ENCODE measurements at places on chromosomes 7 and 10. TPM values are rescaled to one million over a fixed set of nuclear protein-coding genes. Genes with fewer than 3 reads are reported as not detected.

- no peak for DNase-seq
Observed at GRCh38 chr10:129524936-129525335, 57.9 kb downstream of the MGMT start.

DNA sequence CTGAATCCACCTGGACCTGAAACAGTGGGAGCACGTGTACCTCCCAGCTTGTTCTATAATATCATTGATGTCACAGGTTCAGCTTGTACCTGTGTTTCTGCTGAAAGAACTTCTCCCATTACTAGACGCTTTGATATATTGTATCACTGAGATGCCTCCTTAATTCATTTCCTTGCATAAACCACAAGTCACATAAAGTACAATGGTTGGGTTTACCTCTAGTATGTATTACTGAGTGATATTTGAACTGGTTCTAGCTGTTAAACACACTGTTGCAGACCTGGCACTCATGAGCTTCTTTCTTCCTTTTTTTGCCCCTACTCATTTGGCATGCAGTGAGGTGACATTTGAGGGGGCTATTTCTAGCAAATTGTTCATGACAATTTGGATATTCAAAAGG, 106.6 kb upstream of the KLF14 start:
- no peak for DNase-seq

DNA sequence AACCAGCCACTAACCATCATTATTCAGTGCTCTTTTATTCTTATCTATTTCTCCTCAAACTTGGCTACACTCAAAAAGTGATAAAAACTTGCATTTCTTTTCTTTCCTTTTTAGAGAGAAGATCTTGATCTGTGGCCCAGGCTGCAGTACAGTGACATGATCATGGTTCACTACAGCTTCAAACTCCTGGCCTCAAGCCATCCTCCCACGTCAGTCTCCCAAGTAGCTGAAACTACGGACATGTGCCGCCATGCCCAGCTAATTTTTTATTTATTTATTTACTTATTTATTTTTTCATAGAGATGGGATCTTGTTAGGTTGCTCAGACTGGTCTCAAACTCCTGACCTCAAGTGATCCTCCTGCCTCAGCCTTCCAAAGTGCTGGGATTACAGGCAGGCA, 24.6 kb upstream of the TMEM248 start:
- no peak for DNase-seq

DNA sequence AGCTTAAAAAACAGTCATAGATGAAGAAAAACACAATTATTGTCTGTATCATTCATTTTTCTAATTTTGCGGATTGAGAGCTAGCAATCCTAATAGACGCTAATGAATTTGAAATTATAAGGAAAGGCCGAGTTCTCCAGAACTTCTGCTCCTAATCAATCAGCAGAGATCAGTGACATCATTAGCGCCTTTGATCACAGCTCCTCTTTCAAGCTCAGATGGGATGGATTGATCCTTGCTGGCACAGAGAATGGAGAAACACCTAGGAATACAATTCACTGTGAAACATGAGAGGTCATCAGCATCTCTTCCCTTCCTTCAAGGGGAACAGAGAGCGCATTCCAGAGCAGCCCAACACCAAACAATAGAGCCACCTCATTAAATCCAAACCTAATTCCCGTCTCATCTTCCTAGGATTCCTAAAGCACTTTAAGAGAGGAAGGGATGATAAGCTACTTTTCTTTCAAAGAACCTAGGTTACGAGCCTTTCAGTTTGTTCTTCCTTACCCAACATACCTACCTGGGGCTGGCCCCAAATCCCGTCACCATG, 24.4 kb downstream of the GLI3 start:
- no peak for DNase-seq

The SFRP4 gene
- not detected for total RNA-seq

The SCD gene
- 627 TPM for total RNA-seq

DNA sequence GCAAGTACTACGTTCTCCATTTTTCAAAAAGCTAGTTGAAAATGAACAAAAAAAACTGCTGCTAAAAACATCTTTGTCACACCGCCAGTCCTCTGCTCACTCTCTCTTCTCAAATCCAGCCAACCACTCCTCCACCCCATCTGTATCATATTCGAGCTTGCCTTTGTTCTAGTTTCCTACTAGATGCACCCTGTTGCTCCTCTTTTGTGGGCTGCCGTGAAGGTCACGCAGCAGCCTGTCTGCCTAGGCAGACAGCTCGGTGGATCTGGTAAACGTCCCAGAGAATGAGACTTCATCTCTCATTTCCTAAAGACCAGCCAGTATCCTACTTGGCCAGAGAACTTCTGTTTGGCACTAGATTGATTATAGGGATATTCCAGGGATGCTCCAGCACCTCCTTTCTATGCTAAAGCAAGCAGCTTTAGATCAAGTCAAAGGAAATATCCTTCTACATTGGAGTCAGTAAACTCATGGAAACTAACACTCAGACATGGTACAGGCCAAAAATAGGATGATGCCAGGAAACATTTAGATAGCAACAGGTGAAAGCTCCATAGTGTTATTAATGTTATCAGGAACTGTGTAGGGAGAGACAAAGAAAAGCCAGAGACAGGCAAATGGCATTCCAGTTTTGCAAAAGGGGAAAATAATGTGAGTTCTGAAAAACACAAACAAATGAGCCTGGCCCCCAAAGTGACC, 8.7 kb upstream of the PLXNA4 start:
- DNase-seq, result no peak

The PPP1R9A gene
- 22.2 TPM for total RNA-seq

The TMEM225B gene
- total RNA-seq, result 0.46 TPM

The GIMAP7 gene
- total RNA-seq, result 2.2 TPM

The NACAD gene
- total RNA-seq, result 3.5 TPM

DNA sequence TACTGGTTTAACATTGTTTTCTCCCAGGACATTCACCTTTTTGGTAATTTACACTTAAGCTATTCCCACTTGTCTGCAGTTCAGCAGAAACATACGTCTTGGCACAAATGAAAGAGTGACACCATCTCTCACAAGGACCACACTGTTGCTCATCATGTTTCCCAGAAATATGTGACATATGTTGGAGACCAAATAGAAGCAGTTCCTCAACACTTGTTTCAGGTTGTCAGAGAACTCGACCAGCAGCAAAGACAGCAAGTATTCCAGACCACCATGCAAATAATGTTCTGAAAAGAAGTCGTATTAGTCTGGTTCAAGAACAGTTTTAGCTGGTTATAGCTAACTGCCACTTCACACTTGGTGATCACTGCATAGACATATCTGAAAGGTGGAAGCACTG, 81.3 kb upstream of the KLF6 start:
- no peak for DNase-seq

DNA sequence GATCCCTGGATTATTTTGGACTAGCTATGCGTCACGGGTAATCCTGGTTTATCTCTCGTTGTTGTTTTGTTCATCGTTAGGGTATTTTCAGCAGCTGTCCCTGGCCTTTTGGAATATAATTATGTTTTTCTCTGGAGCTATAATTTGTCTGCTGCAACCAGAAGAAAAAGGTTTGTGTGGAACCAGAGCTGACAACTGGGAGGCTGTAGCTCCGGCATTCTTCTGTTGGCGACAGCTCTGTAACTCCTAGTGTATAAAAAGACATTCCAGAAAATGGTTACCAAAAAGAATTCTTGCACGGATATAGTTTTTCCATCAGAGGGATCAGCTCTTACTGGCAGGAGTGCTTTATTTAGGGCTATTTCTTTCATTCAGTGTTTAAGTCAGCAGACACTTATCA, 130.9 kb upstream of the PRR15 start:
- no peak for DNase-seq

GRCh38 chr10:69222157-69223027, 2.3 kb downstream of the HKDC1 start:
- DNase-seq, result peak; percentile 31

The GCK gene
- total RNA-seq, result not detected

- DNase-seq, result peak; percentile 56
Observed at GRCh38 chr10:43304687-43305333, 37.9 kb upstream of the RASGEF1A start.

GRCh38 chr10:120477743-120478141, 20.7 kb downstream of the PLPP4 start:
- DNase-seq, result no peak

DNA sequence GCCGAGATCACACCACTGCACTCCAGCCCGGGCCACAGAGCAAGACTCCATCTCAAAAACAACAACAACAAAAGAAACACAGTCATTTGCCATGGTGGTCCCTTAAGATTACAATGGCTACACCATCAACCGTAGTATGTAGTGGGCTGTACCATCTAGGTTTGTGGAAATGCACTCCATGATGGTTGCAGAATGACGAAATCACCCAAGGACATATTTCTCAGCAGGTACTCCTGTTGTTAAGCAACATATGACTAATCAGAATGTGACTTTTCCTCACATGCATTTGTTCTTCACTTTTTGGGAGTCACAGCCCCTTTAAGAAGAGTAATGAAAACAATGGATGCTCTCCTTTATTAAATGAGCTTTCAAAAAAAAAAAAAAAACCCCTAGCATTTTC, 11.0 kb downstream of the SVIL start:
- no peak for DNase-seq

DNA sequence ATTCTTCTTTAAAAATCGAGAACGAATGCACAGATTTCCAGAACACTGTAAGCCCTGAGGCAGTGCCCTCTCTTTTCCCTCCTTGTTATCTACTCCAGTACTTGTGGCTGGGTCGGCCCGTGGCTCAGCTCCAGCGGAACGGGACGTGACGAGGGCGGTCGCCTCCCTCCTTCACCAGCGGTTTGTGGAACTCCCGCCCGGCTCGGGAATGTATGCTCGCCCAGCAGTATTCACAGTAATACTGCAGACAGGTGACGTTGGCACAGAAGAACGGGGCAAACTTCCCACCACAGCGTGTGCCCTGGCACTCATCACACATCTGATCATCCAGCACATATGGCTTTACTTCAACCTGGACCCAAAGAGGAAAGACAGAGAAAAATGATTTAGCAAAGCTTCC, 128.5 kb downstream of the BTAF1 start:
- no peak for DNase-seq

The OR6V1 gene
- total RNA-seq, result not detected

GRCh38 chr10:88236121-88236743, 346.9 kb downstream of the RNLS start:
- DNase-seq, result no peak

GRCh38 chr7:101418694-101419093, 56.0 kb downstream of the COL26A1 start:
- DNase-seq, result no peak

DNA sequence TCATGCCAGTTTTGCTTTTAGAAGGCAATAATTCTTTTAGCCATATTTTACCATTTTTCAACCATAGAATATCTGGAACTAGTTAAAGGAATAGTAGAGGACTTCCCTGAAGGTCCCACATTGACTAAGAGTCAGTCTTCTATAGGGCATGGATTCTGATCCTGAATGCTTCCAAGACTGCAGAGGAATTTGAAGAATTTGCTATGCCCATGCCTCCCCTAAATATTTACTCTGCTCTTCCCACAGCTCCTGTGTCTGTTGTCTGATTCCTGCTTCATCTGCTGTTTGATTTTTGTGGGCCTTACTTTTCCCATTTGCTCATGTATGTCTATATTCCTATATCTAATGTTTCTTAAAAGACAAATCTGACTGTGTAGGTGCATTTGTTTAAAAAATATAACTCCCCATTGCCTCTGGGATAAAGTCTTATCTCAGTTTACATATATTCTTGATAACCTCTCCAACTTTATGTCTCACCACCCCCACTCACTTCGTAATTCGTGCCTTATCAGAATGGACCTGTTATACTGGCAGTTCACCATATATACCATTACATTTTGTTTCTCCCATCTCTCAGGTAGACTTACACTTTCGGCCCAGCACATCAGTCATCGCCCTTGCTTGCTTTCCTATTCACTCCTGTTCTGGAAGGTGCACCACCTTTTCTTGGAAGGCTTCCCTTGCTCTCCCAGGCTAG, 33.9 kb downstream of the LRRC4 start:
- no peak for DNase-seq
